GOT3 (cell line): ENCODE measurements at places on chromosomes 7 and 10.

DNA sequence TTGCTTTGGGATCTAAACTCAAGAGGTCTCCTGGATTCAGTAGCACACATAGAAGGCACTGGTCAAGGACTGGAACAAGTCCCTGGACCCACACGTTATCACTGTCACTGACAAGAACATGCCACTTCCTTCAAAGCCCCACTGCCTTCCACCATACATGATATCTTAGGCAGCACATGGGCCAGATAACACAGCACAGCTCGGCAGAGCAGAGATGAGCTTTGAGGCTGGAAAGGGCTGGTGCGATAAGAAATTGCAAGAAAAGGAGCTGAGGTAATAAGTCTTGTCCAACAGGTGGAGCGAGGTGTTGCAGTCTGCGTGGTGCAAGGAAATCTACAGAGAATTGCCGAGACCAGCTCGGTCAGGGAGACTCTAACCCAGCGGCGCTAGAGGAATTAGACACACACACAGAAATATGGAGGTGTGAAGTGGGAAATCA, 139.8 kb upstream of the CDK13 start:
- no peak for DNase-seq

DNA sequence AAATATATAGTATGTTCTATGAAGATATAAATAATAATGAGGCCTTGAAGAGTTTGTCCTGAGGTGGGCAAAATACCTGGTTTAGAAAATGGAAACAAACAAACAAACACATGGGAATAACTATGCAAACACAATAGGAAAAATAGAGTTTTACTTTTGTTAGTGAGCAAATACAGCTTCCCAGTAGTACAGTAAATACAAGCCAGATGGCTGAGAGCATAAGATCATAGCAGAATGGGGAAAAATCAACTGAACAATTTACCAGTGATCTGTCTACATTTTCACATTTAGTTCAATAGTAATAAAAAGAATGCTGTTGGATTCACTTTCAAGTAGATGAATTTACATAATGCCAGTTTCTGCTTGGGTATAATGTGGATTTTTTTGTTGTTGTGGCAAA, 45.1 kb downstream of the ADD3 start:
- no peak for DNase-seq

DNA sequence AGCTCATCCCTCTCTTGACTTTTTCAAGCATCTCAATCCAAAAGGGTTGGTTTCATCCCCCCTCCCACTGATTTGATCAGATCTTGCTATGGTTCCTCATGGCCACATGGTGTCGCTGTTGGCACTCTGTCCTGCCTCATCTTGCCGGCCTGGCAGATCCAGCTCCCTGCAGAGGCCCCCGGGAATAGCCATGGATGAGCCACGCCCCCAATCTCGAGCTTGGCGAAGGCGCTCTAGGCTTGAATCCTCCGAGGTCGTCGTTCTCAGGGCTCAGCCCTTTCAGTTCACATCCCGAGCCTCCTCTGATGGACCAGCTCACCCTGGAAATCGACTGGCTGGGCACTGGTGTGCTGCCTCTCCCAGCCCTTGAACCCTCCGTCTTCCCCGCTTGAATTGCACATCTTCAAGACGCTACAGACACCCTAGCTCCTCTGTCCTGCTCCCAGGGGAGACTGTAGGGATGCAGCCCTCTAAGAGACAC, 628.7 kb downstream of the TYW1 start:
- DNase-seq = no peak

DNA sequence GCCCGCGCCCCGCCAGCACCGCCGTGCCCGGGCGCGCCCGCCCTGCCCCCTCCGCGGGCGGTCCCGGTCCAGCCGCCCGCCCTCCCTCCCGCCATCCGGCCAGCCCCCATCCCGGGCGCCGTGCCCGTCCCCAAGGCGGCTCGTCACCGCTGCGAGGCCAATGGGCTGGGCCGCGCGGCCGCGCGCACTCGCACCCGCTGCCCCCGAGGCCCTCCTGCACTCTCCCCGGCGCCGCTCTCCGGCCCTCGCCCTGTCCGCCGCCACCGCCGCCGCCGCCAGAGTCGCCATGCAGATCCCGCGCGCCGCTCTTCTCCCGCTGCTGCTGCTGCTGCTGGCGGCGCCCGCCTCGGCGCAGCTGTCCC, at the start of gene HTRA1:
Gene HTRA1, plus strand, starts transcription at position 187 of the 362 bp plus-strand sequence. Its CDS starts 100 bp downstream, at position 287.
- no peak for DNase-seq

DNA sequence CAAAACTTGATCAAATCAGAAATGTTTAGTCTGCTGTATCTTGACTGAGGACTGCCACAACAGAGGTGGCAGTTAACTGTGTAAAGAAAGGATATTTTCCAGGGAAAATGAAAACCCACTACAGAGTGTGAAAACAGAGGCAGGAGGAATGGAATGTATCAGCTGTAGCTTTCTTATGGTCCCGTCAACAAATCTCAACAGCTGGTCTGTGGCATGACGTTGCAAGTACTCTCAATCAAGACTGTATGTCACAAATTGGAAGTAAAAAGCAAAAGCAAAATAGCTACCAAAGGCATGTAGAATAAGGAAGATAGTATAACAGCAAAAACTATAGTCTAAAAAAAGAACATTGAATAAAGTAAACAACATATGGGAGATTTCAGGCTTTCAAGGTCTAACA, 123.5 kb downstream of the KMT2C start:
- no peak for DNase-seq

DNA sequence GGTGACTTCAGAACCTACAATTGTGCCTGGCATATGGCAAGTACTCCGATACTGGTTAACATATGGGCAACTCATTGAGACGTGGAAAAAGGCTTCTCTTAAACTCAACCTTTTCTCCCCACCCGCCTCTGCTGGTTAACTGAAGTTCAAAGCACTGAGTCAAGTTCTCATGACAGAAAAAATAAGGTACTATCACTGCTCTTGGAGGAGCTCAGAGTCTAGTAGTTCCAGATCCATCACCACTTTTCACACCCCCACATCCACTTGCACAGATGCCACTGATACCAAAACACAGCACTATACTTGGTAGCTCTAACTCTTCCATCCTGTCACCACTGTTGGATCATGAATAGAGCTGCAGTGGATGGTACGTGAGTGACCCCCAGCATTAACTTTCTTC, 36.2 kb downstream of the CCDC6 start:
- no peak for DNase-seq

- no peak for DNase-seq
These were observed 1.5 kb upstream of the EBLN1 start for GRCh38 chr10:22219308-22219707.

DNA sequence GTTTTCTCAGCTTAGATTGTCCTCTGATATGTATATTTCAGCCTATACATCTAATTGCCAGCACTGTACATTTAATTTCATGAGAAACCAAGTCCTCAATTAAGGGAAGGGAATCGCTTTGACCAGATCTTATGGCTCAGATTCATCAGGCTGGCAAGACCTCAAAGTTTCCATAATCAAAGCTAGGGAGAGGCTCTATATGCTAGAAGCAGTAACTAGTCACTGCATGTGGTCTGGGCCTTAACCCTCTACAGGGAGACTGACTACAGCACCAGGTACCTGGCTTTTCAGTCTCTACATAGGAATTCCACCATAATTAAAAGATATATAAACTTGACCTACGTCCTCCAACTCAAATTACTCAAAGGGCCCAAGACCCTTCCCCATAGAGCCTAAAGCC, 97.4 kb upstream of the JAZF1 start:
- DNase-seq = no peak

GRCh38 chr10:102302611-102303010, 57.3 kb downstream of the GBF1 start:
- DNase-seq = no peak

GRCh38 chr7:122148081-122148480, 4.0 kb upstream of the AASS start:
- DNase-seq = no peak

GRCh38 chr10:50653142-50653541, 29.4 kb upstream of the SGMS1 start:
- DNase-seq = no peak

DNA sequence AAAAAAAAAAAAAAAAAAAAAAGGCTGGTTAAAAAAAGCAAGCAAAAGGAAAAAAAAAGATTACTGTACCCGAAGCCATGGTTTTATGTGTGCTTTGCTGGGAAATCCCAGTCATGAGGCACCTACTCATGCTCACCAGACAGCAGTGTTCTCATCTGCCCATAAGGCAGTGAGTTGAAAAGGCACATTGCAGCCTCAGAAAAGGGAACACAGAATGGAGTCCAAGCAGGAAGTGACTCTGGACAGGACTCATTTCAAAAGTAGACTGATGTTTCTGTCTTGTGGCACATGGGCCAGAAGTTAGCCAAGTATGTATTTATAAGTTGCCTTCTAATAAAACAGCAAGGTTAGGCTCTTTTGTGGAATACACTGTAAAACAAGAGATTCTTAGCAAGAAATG, 40.2 kb downstream of the PDSS1 start:
- DNase-seq = no peak

DNA sequence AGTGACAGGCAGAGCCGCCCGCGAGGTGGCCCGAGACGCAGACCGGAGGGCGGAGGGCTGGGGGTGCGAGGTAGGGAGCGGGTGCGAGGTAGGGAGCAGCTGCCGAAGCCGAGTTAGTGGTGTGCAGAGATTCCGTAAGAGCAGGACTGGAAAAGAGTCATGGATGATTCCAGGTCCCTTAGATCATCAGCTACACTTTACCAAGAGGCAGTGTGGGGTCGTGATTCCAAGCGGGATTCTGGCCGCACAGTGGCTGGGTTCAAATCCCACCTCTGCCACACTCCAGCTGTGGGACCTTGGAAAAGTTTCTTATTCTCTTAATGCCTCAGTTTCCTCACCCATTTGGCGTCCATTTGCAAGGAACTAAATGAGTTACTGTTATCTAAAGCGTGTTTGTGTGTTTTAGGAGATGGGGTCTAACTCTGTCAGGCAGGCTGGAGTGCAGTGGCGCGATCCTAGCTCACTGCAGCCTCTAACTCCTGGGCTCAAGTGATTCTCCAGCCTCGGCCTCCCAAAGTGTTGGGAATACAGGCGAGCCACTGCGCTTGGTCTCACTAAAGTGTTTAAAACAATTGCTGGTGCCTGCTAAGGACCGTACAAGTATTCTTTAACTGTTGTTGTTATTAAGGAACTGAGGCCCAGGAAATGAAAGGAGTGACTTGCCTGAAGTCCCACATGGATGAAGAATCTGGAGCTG, 1.1 kb downstream of the NDUFB2 start:
- DNase-seq = no peak

DNA sequence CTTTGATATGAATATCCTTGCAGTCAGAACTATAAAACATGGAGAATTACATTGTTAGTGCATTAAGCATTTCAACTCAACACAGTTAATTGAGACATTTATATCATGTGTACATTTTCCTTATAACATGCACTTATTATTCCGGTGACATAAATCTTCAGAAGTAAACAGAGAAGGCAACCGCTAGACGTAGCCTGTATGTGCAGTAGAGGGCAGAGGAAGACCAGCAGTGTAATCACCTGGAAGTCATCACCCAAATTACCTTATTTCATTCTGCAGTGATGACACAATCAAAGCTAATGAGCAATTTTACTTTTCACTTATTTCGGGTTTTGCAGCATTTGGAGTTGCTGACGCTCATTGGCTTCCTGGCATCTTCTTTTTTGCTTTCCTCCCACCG, 394.6 kb downstream of the SDK1 start:
- DNase-seq = no peak

DNA sequence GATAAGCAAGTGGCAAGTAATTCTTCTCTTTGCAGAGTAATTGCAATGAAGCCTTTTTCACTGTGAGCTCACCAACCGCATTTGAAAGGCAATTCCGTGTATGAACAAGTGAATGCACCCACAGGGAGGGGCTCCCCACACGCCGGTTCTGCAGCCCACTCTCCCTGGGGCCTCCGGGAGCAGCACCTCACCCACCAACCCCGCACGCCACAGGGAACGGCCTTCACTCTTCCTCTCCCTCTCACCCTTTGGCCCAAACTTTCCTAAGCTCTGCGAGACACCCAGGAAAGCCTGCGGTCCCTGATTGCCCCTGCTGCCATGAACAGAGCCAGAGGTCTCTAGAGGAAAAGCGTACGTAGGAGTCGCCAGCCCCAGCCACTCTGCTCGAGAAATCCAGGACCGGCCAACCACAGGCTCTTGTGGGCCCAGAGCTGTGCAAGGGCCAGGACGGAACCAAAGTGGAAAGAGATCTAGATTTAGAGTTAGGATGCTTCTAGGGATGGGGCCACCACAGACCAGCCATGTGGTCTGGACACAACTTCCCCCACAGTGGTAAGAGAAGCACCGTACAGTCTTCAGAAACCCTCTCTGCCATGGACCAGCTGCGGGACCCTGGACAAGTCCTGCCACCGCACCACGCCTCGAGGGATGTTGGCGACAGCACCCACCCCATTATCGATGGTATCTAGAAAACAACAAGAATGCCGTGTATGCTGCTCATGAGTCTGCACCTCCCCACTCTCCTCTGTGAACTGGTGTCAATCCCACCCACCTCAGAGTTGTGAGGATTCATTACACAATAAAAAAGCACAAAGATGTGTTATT, 3.6 kb downstream of the WDR86 start:
- no peak for DNase-seq

DNA sequence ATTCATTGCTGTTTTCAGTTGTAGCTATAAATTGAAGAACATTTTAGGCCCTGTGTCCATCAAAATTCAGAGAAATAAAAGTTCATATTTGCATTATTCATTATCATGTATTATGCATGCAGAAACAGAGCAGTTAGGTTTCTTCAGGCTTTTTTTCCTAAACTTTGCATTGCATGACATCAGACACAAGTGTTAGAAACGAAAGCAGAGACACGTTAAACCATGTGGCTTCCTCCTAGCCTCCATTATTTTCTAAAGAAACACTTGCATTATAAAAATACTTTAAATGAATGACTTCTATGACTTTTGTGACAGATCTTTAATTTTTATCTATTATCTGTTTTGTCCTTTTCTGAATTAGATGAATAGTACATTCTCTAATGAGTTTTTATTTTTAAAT, 8.8 kb upstream of the EBLN1 start:
- DNase-seq = no peak

DNA sequence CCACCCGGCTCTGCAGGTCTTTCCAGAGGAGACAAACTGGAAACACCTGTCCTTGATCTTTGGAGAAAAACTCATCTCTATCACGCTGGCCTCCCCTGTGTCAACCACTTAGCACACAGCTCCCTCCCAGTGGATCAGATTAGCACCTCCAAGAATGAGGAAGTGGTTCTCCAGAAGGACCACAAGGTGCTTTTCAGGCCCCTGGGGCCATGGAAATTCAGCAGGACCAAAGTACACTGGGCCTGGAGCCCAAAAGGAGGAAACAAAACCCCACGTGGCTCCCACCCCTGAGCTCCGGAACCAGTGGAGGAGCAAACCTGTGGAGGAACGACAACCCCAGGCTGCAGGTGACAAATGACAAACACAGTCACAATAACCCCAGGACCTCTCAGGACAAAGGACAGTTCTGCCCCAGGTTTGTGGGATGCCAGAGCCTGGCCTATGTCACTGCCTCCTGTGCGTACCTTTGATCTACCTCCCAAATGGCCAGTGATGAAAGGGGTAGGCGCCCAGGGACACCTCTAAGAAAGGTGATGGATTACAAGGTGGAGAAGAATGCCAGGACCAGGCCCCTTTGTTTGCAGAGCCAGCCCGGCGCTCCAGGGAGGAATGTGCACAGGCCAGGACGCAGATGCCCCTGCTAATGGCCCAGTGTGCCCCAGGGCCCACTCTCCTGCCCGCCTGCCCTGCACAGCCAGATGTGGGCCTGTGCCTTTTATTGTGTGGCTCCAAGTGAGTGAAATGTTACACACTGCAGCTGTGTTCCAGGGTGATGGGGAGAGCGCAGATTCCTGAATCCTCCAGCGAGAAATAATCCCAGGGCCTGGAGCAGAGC, 5.7 kb downstream of the TNS3 start:
- no peak for DNase-seq
